ENCODE measurements at places on chromosomes 16 and 17.
A peak's percentile ranks its signal among the peaks of the same experiment; 100 is the strongest.

DNA sequence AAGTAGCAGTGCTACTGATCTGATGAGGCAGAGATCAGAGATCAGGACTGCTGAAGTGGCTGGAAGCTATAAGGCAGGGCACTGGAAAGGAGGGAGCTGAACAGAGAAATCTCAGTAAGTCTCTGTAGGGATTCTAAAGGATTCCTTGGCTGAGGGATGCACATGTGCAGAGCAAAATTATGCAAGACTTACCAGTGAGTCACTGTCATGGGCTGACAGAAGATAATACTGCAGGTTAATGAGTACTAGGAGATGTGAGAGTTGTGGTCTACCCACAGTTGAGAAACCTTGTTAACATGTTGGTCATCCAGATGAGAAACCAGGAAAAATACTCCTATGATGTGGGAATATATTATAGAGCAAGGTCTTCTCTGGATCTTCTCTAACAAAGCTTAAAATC lies 378.1 kb downstream of the HAPSTR1 start:
- H3K4me1 ChIP-seq = no peaks in the 10 kb centered on the region
- no peak overlapping the region for H3K4me3 ChIP-seq
- no peaks in the 10 kb centered on the region for H3K36me3 ChIP-seq
- peaks cover 3% of the 10 kb centered on the region for H3K27me3 ChIP-seq

DNA sequence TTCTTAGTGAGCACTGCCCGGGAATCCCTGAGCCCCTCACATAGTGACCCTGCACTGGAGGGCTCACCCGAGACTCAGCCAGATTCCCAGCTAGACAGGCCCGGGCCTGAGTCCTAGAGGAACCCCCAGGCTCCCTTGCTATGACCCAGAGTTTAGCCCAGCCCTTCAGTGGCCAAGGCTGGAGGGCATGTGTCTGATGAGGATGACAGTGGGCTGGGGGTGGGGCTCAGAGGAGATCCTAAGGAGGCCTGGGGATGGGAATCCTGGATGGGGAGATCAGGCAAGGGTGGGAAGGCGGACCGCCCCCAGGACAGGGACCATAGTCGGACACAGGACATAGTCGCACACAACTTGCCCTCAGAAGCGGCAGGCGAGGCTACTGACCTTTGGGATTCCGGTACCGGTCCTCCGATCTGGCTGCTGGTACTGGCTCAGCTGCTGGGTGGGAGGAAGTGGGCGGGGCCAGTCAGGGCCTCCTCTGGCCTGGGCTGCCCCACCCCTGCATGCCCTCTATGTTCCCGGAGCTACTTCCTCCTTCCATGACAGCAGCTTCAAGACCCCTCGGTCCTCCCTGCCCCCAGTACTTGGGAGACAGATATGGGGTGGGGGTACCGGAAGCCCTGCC lies 1.1 kb downstream of the CD79B start:
- H3K36me3 ChIP-seq = no peaks in the 10 kb centered on the region
- no peak for DNase-seq
- H3K27me3 ChIP-seq = peaks cover 4% of the 10 kb centered on the region
- no peak overlapping the region for H3K4me3 ChIP-seq
- no peaks in the 10 kb centered on the region for H3K4me1 ChIP-seq

DNA sequence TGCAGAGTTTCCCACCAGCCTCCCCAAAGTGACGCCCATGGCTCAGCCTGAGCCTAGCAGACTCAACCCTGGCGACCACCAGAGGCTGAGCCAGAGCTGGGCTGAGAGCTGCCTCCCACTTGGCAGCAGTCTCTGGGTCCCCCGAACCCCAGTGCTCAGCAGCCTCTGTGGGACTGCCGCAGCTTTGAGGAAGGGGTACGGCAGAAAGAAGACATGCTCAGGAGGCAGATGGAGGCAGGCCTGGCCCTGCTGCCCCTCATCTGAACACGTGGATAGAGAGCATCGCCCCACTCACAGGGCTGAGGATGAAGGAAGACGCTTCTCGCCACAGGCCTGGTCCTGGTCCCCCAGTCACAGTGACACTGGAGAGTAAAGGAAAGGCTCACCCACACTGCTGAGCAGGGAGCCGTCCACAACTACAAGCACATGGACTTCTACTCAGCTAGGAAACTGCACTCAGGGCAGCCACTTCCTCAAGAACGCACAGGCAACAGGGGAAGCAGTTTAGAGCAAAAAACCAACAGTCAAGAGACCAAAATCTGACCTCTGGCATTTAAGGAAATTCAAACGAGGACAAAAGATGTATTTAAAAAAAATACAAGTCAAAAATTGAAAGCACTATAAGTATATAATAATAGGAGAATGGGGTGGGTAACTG lies 45.2 kb upstream of the GSG1L start:
- H3K27me3 ChIP-seq = no peaks in the 10 kb centered on the region
- no peak overlapping the region for H3K27ac ChIP-seq
- H3K4me3 ChIP-seq = no peak overlapping the region
- no peak for DNase-seq
- H3K36me3 ChIP-seq = peaks cover 12% of the 10 kb centered on the region

GRCh38 chr17:19260958-19261357 lies 23.8 kb downstream of the EPN2 start:
- peak overlapping the region; percentile 14 for H3K27ac ChIP-seq
- H3K36me3 ChIP-seq = peaks cover 3% of the 10 kb centered on the region
- H3K4me1 ChIP-seq = peaks cover 20% of the 10 kb centered on the region
- no peak overlapping the region for H3K4me3 ChIP-seq
- no peak for DNase-seq
- H3K27me3 ChIP-seq = no peaks in the 10 kb centered on the region

- no peaks in the 10 kb centered on the region for H3K36me3 ChIP-seq
- no peaks in the 10 kb centered on the region for H3K27me3 ChIP-seq
- no peak overlapping the region for H3K4me3 ChIP-seq
- no peak for DNase-seq
- H3K27ac ChIP-seq = no peak overlapping the region
Measured at GRCh38 chr16:35398180-35398579, 1938.8 kb downstream of the TP53TG3F start.

DNA sequence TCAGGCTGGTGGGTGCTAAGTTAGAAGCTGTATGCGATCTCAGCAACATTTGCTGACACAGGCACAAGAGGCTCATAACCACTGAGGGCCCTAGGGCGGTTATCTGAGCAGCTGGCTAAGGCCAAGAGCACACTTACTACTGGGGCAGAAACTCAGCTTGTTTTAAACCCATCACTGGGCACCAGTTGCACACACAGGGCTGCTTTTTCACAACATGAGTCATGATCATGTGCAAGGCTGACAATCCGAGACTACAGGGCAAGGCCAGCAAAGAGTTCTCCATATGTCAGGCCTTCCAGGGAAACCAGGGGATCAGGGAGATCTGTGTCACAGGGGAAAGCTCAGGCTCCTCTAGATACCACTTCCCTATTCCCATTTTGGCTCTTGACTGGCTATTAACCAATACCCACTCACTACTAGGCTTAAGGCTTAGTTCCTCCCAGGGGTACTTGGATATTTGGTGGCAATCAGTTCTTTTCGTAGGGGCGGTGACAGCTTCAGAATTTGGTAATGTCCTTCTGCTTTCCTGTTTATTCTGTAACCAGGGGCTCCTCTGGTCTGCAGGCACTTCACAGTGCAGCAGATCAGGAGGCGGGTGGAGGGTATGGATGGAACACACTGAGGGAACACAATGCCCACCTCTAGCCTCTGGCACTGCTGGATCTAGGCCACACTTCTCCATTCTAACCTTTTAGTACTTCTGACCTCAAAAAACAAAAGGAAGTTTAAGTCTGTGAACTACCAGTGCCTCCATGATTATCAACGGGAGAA lies 44.9 kb upstream of the ERN1 start:
- H3K27ac ChIP-seq = no peak overlapping the region
- no peak for DNase-seq
- peaks cover 20% of the 10 kb centered on the region for H3K4me1 ChIP-seq
- no peaks in the 10 kb centered on the region for H3K27me3 ChIP-seq
- H3K4me3 ChIP-seq = no peak overlapping the region

DNA sequence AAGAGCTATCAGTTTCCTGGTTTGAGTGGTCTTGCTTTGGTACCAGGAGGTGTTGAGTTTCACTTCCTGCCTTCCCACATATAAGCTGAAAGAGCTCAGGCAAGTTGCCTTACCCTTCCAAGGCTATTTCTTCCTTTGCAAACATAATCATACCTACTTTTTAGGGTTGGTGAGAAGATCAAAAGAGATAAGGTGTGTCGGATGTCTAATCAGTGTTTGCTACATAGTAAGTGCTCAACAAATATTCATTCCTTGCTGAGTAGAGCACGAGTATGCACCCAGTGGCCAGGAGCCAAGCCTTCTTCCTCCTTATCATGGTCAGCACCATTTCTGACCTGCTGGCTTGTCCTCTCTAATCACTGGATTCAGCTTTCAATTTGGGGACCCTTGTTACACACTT lies 12.7 kb upstream of the TMEM98 start:
- no peaks in the 10 kb centered on the region for H3K36me3 ChIP-seq
- H3K27me3 ChIP-seq = no peaks in the 10 kb centered on the region
- no peak overlapping the region for H3K4me3 ChIP-seq
- H3K27ac ChIP-seq = no peak overlapping the region
- DNase-seq = no peak
- peaks cover 10% of the 10 kb centered on the region for H3K4me1 ChIP-seq

DNA sequence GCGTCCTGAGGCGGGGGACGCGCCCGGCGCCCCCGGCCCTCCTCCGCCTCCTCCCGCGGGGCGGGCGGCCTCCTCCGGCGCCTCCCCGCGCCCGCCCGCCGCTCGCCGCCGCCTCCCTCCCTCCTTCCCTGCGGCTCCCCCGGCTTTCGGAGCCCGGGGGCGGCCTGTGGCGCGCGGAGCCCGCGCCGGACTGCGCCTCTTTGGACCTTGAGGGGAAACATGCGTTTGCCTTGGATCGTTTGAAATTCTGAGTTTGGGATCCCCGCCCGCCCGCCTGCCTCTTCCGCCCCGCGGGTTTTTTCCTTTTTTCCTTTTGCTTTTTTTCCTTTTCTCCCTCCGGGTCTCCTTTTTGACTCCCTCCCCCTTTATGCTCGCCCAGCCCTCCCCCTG lies 390 bp downstream of the ZNRF1 start:
- DNase-seq = peak; percentile 20
- peak overlapping the region; percentile 85 for H3K27ac ChIP-seq
- H3K4me1 ChIP-seq = peaks cover 36% of the 10 kb centered on the region
- H3K36me3 ChIP-seq = peaks cover 7% of the 10 kb centered on the region
- no peaks in the 10 kb centered on the region for H3K27me3 ChIP-seq

DNA sequence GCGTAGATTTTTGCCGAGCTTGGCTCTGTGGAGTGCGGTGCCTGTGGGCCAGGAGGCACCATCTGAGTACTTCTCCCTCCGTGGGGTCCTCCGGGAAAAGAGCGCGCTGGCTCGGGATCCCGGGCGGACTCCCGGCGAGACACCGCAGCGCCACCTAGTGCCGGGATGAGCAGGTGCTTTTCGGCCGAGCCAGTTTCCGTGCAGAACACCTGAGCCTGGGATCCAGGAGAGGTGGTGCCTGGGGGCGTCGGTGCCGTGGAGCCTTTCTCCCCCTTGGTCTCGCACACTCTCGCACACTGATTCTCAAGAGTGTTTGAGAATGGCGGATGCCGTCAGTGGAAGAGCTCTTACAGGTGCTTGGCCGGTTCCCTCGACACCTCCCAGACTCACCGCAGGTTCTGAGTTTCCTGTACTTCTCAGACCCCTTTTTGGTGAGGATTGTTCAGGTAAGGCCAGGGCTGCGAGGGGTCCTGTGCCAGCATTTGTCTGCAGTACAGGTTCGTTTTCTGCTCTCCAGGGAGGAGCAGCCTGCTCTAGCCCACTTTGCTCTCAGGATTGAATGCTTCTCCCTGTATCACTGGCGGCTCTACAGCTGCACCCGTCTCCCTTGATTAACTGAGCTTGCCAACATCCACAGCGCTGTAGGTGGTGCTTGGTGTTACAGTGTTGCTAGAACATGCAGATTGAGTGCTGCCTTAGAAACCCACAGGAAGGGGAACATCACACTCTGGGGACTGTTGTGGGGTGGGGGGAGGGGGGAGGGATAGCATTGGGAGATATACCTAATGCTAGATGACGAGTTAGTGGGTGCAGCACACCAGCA lies 23.3 kb downstream of the TBCD start:
- DNase-seq = peak; percentile 53
- no peak overlapping the region for H3K27ac ChIP-seq
- no peaks in the 10 kb centered on the region for H3K27me3 ChIP-seq
- H3K4me3 ChIP-seq = no peak overlapping the region
- peaks cover 26% of the 10 kb centered on the region for H3K36me3 ChIP-seq
- H3K4me1 ChIP-seq = peaks cover 2% of the 10 kb centered on the region

- DNase-seq = no peak
- no peaks in the 10 kb centered on the region for H3K27me3 ChIP-seq
- H3K27ac ChIP-seq = no peak overlapping the region
- no peaks in the 10 kb centered on the region for H3K4me1 ChIP-seq
- no peak overlapping the region for H3K4me3 ChIP-seq
Measured at GRCh38 chr17:51580869-51581268, 320.5 kb downstream of the UTP18 start.

- H3K4me1 ChIP-seq = no peaks in the 10 kb centered on the region
- no peak for DNase-seq
- H3K36me3 ChIP-seq = peaks cover 1% of the 10 kb centered on the region
Measured at GRCh38 chr16:85879975-85880831, 18.8 kb upstream of the IRF8 start.

DNA sequence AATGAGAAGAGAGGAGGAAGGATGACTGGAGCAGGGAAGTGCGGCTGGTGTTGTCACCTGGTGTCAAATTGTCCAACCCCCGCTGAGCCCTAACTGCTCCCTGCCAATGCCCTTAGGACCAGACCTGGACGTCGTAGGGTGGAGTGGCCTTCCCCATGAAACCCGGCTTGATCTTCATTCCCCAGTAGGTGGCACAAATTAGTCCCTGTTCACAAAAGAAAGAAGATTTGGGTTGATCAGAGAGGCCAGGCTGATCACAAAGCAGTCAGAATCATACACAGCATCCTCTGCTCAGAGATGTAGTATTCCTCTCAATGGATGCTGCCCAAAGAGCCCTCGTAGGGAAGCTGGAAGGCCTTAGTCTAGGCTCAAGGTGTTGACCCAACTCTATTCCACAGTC lies 60.2 kb downstream of the ACSM1 start:
- H3K4me3 ChIP-seq = no peak overlapping the region
- no peak for DNase-seq
- H3K4me1 ChIP-seq = no peaks in the 10 kb centered on the region
- H3K36me3 ChIP-seq = no peaks in the 10 kb centered on the region
- H3K27me3 ChIP-seq = no peaks in the 10 kb centered on the region

DNA sequence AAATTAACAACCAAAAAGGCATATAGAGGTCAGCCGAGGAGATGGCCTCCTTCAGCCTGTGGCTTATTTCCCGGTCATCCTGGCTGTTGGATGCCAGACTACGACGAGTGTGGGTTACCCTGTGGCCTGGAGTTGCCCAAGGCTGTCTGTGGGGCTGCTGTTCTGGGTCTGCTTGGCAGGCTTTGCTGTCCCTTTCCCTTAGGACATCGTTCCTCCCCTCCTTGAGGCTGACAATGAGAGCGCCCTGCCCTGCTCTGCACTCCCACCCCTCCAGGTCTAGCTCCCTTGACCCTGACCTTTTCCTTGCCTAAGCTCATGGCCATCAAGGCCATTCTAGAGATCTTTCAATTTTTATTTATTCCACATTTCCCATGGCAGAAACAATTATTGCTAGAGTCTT lies 1.9 kb upstream of the CBFB start:
- peaks cover 33% of the 10 kb centered on the region for H3K4me1 ChIP-seq
- peak overlapping the region; percentile 33 for H3K4me3 ChIP-seq
- peaks cover 1% of the 10 kb centered on the region for H3K36me3 ChIP-seq
- no peak overlapping the region for H3K27ac ChIP-seq
- no peaks in the 10 kb centered on the region for H3K27me3 ChIP-seq
- DNase-seq = no peak

All from progenitor cell of endocrine pancreas (in vitro differentiated cells).